ENCODE measurements at places on chromosomes 1 and 21.

GRCh38 chr21:20443558-20444155, 554.6 kb upstream of the NCAM2 start:
- no peak for DNase-seq

DNA sequence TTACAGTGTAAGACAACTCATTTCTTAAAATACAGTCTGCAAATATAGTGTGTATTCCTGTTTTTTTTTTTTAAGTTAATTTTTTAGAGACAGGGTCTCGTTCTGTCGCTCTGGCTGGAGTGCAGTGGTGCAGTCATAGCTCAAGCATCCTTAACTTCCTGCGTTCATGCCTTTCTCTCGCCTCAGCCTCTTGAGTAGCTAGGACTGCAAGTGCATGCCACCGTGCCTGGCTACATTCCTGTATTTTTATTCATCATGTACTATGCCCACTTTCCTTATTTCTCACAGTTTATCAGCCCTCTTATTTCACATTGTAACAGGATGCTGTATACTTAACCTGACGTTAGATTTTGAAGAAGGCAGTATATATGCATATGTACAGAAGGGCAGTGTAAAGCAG, 26.7 kb downstream of the MIER1 start:
- DNase-seq, result peak; percentile 81

DNA sequence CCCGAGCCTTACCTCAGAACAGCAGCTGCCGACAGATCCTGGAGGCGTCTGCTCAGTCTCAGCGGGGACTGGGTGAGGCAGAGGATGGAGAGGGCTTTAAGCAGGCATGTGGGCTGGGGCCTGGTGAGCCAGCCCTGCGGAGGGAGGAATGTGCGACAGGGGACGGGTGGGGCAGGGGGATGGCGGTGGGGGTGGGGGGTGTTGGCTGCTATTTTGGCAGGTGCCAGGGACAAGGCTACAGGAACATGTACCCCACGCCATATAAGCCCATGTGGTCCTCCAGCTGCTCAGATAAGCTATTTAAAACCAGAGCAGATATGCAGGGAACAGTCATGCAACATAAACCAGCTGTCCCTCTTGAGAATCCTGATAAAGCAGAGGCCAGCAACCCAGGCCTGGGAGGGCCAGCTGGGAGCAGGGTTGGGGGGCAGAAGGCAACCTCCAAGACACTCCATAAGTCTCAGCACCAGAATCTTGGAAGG, at the start of gene TNNT2:
TSS of gene TNNT2 (minus strand) at position 70 of the 482 bp plus-strand sequence. CDS start 4,426 bp downstream, outside the sequence.
- DNase-seq, result no peak

GRCh38 chr1:95116580-95117206, 462 bp upstream of the TLCD4 start:
- peak; percentile 36 for DNase-seq

- peak; percentile 69 for DNase-seq
Measured at GRCh38 chr1:212228076-212228475, 57.1 kb upstream of the PPP2R5A start.

DNA sequence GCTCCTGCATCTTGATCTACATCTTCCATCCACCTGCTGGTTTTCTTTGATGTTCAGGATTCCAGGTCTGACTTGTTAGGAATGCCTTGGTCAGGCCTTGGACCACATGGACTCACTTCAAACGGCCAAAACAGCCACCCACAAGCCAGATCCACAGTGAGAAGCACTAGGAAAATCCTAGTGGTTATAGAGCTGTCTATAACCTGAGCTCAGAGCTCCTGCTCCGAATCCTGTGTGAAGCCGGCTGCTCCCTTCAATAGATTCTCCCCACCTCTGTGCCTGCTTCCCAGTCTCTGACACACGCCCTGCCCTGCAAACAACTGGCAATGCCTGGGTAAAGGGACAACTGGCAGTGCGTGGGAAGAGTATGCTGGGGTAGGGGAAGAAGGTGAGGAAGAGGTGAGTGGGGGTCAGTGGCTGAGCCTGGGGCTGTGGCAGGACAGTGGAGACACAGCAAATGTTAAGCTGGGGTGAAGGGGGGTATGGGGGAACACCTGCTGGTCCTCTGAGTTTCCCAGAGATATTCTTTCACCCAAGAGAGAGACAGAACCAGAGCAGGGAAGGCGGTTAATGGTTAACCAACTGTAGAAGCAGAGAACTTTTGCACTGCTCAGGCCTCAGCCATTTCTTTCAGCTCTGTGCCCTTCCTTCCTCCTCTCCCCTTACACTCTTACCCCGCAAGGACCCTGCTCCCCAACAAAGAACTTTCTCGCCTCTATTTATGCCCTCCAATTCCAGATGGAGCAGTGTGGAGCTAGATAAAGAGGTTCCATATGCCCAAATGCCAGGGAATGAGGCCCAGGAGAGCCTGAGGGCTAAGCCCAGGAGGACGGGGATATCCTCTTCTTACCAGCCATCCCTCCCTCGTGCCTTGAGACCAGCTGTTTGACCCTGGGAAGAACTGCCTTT, 4.5 kb downstream of the PLXNA2 start:
- DNase-seq, result no peak

DNA sequence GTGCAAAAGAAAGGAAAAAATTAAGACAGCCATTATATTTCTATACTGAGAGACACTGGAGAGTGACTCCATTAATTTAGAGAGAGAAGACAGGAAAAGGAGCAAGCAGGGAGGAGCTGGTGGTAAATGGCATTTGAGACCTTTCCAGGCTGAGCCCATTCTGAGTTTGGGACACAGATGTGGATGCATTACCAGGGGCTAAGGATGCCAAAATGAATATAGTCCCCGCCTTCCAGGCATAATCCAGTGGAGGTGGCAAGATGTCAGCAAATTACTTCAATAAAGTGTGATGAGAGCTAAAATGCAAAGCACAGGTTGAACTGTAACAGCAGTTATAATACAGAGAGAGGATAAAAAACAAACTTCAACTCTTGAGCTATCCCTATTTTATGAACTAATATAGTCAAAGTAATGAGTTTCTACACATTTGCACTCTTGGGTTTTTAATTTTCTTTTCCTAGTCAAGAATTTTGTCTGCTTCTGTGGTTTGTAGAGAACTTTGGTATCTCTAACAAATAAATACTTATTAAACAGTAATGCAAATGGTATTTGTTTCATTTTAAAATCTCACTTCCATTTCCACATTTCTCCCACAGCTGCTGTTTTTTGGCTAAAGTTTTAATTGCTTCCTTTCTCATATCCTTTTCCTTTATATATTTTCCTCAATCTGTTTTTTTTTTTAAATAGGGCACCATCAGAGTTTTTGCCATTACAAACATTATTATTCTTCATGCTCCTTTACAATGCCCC, 228.2 kb upstream of the KCNK2 start:
- peak; percentile 44 for DNase-seq

GRCh38 chr1:41724248-41724647, 194.5 kb downstream of the HIVEP3 start:
- no peak for DNase-seq

DNA sequence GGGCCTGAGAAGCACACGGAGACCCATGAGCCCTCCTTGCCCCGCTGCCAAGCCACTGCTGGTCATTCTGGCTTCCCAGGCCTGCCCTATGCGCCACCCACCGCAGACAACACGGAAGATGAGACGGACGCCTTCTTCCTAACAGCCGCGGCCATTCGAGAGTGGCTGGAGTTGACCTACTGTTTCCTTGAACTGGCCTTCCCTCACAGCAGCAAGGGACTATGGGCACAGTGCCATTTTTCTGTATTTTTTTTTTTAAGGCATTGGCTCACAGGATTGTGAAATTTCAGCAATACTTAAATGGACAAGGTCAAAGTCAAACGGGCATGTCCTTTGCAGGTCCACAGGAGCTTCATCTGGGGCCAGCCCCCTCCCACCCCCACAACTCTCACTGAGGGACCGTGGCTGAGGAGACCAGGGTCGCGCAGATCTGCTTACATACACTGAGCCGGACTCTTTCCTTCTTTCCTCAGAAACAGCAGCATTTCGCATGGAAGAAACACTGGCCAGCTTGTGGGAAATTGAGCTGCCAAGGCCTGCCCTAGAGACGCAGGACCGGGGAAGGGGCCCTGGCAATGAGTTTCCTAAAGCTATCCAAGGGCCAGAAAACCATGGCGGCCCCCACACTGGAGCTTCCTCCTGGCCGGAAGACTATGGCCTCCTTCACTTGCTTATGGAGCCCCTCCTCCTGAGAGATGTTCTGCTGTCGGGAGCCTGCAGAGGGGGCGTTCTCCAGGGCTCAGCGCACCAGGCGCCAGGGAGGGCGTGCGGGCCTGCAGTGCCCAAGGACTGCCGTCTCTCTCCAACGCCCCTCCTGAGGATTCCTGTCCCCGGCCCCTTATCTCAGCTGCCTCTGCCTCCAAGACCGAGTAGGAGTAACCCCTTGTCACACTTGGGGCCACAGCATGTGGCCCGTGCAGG, 98.9 kb downstream of the PGBD5 start:
- DNase-seq, result no peak

GRCh38 chr1:235339746-235340145, 11.4 kb downstream of the GGPS1 start:
- no peak for DNase-seq

- DNase-seq, result no peak
Measured at GRCh38 chr1:217077426-217077825, 354.2 kb upstream of the ESRRG start.

DNA sequence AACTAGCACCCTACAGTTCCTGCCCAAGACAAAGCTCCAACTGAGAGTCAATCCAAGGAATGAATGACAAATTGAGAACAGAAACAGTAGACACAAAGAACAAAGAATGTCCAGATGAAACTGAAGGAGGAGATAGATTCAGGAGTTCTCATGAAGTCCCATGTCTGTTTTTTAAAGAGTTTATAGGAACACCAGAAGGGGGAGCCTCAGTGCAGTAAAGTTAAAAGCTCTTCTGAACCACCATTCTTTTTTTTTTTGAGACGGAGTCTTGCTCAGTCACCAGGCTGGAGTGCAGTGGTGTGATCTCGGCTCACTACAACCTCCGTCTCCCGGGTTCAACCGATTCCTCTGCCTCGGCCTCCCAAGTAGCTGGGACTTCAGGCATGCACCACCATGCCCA, 323.6 kb downstream of the MRPL39 start:
- peak; percentile 51 for DNase-seq

- DNase-seq, result peak; percentile 43
Measured at GRCh38 chr1:103142461-103142860, 34.1 kb upstream of the COL11A1 start.

- peak; percentile 15 for DNase-seq
Measured at GRCh38 chr1:225713281-225713680, 60.4 kb upstream of the ENAH start.

- peak; percentile 60 for DNase-seq
Measured at GRCh38 chr1:38026592-38027200, 14.2 kb downstream of the UTP11 start.

- no peak for DNase-seq
Measured at GRCh38 chr1:147736883-147737282, 23.5 kb downstream of the GJA5 start.

- no peak for DNase-seq
Measured at GRCh38 chr1:46806196-46807020, 7.6 kb downstream of the CYP4B1 start.

DNA sequence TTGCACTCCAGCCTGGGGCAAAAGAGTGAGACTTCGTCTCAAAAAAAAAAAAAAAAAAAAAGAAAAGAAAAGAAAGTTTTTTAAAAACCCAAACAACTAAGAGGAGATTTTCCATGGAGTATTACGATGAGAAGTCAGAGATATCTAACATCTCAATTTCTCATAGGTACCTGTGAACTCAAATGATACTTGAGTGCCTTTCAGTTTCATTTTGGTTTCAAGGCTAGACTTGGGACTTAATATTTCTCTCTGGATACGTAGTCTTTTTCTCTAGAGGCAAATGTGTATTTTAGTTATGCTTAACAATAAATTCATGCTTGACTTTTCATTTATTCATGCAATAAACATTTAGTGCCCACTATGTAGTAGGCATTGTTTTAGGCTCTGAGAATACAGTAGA, 15.0 kb downstream of the ZYG11B start:
- no peak for DNase-seq

DNA sequence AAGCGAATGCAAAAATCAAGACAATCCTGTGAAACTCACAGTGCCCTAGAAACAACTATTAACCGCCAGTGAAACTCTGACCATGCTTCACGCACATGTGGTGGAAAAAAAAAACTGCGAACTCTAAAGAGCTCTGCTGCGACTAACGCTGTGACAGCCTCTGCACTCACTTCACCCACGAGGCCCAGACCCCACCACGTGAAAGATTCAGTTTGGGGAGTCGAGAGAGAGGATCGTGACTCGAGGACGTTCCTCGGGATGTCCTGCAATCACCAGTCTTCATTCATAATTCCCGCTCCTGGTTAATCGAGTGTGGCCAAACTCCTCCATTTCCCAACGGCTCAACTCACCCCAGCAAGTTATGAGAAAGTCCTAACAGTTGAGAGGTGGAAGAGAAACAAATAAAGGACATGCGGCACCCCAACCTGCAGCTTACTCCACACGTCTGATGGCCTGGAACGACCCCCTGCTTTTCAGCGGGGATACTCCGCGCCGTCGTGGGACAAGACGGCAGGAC, 1.1 kb downstream of the SERBP1 start:
- DNase-seq, result no peak

DNA sequence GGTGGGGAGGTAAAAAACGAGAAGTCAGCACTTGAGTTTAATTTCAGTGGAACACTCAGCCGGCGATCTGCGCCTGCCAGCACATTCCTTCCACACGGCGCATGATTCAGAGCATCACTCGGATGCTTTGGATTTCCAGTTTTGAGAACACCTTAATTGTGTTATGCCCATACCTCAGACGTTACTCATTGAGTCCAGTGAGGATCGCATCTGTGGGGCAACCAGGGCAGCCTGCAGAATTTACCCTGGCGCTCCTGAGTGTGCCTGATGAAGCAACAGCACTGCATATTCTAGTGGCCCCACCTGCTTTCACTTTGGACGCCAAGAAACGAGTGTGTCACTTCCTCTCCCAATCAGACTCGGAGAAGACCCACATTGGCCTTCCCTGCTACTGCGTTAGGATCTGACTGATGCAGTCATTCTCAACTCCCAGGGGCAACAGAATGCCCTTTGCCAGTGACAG, 19.9 kb downstream of the FAM89A start:
- DNase-seq, result peak; percentile 29

DNA sequence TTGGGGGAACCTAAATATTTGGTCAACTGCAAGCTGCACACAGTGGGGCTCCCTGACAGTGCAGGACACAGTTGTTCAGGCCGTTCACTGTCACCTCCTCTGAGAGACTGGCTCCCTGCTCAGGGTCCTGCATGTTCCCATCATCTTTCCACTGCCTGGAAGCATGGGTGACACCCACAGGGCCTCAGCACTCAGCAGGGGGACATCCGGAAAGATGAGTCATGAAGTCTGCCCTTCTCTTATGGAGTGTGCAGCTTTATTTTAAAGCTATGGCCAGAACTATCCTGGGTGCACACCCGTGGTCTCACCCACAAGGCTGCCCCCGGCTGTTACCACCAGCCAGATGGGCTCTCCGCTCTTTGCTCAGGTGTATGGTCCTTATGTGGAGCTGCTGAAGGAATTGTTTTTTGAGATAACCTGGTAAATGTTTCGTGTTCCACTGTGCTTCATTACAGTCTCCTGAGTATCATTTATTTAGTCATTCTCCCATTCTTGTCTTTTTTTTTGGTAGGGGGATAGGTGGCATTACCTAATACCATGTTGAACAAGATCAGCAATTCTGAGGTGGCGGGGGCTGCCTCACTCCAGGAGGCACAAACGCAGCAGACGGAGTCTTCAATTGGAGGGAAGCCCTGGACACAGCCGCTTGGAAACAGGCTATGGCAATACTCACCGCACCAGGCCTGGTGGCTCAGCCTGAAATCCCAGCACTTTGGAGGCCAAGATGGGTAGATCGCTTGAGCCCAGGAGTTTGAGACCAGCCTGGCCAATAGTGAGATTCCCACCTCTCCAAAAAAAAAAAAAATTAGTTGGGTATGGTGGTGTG, 14.3 kb downstream of the TRIM11 start:
- DNase-seq, result peak; percentile 38

All from fibroblast of skin of right biceps (primary cell).